ENCODE measurements at places on chromosomes 5 and 9. TPM values are rescaled to one million over a fixed set of nuclear protein-coding genes. Genes with fewer than 3 reads are reported as not detected.
A peak's percentile ranks its signal among the peaks of the same experiment; 100 is the strongest.

ABCA1 gene
- 100 TPM for total RNA-seq

STC2 gene
- 502 TPM for total RNA-seq

GALNT10 gene
- total RNA-seq, result 34.1 TPM

NTMT1 gene
- 17.8 TPM for total RNA-seq

SARDH gene
- 0.16 TPM for total RNA-seq

GRCh38 chr5:58393716-58394115 lies 66.2 kb downstream of the PLK2 start:
- H3K4me3 ChIP-seq, result no peak overlapping the region
- H3K27me3 ChIP-seq, result no peaks in the 10 kb centered on the region
- no peaks in the 10 kb centered on the region for H3K4me1 ChIP-seq
- H3K27ac ChIP-seq, result no peak overlapping the region

GRCh38 chr5:5658226-5658625 lies 235.7 kb downstream of the ICE1 start:
- H3K27ac ChIP-seq, result no peak overlapping the region
- H3K4me3 ChIP-seq, result peak overlapping the region; percentile 40
- no peaks in the 10 kb centered on the region for H3K36me3 ChIP-seq
- H3K4me1 ChIP-seq, result no peaks in the 10 kb centered on the region

- no peaks in the 10 kb centered on the region for H3K36me3 ChIP-seq
- peak overlapping the region; percentile 71 for H3K4me3 ChIP-seq
- H3K27ac ChIP-seq, result peak overlapping the region; percentile 91
Measured at GRCh38 chr5:52800394-52801213, 12.9 kb downstream of the ITGA1 start.

GRCh38 chr5:72920690-72921502 lies 34.9 kb upstream of the FCHO2 start:
- DNase-seq, result no peak
- no peaks in the 10 kb centered on the region for H3K36me3 ChIP-seq
- no peaks in the 10 kb centered on the region for H3K4me1 ChIP-seq
- H3K27ac ChIP-seq, result no peak overlapping the region
